ENCODE measurements at places on chromosomes 1 and 21.

DNA sequence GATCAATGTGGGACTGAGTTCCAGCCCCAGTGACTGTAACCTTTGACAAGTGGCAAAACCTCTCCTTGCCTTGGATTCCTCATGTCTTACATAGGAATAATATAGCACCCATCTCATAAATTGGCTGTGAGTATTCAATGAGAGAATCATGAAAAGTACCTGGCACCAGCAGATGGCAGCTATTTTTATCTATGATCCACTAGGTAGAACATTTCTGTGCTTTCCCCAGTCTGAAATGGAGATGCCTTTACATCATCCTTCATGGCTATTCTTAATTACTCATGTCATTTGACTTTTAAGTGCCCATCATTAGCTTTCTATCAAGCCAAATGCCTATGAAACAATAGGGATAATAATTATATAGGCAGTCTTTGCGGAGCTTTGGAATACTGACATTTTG lies 130.1 kb downstream of the TGFB2 start:
- DNase-seq: no peak

- no peak for DNase-seq
These were observed 56.0 kb upstream of the DPYD start for GRCh38 chr1:97976801-97977200.

DNA sequence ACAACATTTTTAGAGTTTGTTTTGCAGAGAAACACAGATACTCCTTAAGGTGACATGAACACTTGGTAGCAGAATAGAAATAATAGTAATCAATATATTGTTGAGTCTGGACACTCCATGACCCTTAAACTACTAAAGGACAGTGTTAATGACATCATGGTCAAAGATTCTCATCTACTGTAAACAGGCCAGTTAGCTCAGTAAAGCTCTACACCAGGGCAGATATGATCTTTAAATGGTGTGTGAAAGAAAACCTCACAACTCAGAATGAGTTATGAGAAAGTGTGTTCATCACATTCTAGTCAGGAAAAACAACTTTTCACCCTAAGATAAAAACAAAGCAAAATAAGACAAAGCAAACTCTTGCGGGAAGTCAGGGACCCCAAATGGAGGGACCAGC lies 58.1 kb upstream of the ADAMTS5 start:
- no peak for DNase-seq

- no peak for DNase-seq
These were observed 176.2 kb downstream of the PCP4 start for GRCh38 chr21:40043423-40043822.
